NCI-H446 treated with DMSO at 0.1 percent for 48 hours (cell line): ENCODE measurements at places on chromosomes 2 and 18.

- no peak for DNase-seq
Observed at GRCh38 chr2:129484999-129485897, 494.2 kb upstream of the RAB6C start.

- no peak for DNase-seq
Observed at GRCh38 chr2:226836548-226836885, 663 bp downstream of the RHBDD1 start.

GRCh38 chr2:197879812-197880408 is 75.5 kb downstream of the PLCL1 start:
- no peak for DNase-seq

- DNase-seq, result no peak
Observed at GRCh38 chr2:226953826-226954225, 118.0 kb downstream of the RHBDD1 start.

DNA sequence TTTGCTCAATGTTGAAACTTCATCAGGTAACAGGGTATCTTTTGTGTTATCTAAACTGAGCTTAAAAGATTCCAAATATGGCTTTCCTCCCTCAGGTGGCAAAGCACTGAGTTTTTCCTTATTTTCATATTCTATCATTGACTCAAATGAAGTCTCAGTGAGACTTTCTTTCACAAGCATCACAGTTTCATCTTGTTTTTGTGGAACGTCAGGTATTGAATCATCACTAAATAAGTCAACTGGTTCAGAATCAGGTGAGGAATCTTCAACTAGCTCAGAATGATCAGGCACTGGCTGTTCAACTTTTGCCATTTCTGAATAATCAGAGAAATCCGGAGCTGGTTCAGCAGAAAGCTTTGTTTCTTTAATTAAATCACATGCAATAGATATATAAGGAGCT is 24.6 kb downstream of the RTN4 start:
- no peak for DNase-seq

GRCh38 chr2:56714400-56714799 is 530.6 kb downstream of the CCDC85A start:
- DNase-seq, result peak; percentile 29

DNA sequence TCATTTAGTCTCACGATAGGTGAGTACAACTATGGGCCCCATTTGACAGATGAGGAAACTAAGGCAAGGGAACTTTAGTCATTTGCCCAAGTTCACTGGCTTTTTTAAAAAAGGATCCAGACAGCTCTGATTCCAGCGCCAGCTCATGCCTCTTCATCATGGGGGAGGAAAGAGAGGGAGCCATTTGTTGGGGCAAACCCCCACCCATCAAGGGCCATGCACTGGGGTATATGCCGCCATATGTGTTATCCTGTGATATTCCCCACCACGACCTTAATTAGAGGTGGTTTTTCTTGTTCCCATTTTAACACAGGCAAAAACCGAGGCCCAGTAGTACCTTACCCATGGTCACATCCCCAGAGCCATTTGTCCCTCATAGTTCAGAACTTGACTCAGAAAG is 649 bp upstream of the GPBAR1 start:
- no peak for DNase-seq

- no peak for DNase-seq
Observed at GRCh38 chr18:11308499-11308898, 159.1 kb upstream of the PIEZO2 start.

DNA sequence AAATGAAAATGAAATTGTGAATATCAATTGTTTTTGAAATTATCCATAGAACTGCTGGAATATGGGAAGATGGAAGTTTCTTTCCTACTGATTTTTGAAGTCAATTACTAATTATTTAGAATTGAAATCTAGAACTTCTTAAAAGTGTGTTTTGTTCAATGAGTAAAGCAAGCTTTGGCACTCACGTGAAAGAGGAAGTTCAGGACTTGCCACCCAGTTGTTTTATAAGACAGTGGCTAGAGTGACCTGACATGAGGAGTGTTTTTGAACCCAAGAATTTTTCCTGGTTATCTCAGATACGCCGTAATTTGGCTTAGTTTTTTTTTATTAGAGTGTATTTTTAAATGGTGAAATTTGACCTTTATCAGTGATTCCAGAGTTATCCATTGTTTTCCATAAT is 3.5 kb downstream of the MXD1 start:
- DNase-seq, result no peak

DNA sequence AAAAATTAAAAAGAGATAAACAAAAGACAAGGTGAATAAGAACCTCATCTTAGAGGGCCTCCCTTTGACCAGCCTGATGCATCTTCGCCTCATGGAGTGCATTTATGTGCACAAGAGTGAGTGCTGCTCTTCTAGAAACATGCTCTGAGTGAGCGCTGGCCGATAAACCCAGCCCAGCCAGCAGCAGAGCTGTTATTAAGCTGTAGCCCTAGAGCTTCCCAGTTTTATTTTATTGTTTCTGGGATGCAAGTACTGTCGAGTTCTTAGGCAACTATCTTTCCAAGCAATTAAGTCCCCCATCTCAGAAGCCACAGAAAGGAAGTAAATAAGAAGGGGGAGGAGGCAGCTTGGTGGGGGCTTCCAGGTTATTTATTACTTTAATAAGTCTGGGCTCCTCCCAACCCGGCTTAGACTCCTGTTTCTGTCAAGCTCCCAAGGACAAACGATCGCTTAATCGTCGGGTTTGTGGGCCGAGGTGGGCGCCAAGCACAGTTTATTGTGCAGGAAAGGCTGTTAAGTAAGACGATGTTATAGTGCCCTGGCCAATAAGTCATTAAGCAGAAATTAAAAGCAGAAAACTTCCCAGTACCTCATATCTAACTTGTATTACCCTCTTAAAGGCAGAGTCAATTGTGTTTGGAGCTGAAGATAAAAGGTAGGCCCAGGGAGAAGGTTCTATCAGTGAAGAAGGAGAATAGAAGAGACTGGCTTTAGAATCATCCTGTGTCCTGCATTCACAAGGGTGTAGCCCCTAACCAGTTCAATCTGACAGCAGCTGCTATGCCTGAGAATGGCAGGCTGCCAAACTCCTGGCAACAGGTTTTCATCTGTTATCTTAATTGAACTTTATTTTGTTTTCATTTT is 176.3 kb downstream of the PIK3C3 start:
- no peak for DNase-seq

DNA sequence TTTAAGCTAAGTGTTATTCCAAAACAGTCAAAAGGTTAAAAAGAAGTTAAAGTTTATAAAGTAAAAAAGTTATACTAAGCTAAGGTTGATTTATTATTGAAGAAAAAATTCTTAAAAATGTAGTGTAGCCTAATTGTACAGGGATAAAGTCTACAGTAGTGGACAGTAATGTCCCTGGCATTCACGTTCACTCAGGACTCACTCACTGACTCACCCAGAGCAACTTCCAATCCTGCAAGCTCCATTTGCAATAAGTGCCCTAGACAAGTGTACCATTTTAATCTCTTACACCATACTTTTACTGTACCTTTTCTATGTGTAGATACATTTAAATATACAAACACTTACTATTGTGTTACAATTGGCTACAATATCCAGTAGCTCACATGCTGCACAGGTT is 86.1 kb downstream of the CACNB4 start:
- no peak for DNase-seq

DNA sequence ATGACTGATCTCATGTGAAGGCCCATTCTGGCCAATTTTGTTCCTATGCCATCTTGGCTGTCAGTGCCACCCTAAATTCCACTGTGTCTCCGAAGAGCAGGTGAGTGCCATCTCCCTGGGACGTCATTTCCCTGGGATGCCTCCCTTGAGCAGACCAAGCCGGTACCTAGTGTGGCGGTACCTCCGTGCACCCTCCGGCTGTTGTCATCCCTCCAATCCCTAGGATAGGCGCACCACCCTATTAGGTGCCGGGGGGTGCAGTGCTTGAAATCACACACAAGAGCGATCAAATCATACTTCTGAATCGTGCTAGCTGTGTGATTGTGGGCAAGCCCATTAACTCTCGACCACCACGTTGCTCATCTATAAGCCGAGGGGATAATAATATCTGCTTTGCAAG is 81.8 kb upstream of the GLI2 start:
- DNase-seq, result no peak
